Posterior vena cava (tissue), 2 donors: ENCODE measurements at places on chromosomes 12 and 14. TPM values are rescaled to one million over a fixed set of nuclear protein-coding genes. Genes with fewer than 3 reads are reported as not detected.

The AHNAK2 gene
- total RNA-seq = 242 TPM

The RPGRIP1 gene
- total RNA-seq = 0.88 TPM

- peak; percentile 91 for DNase-seq
Observed at GRCh38 chr14:93892923-93893558, 34.1 kb upstream of the FAM181A start.

- no peak for DNase-seq
Observed at GRCh38 chr12:122086641-122087285, 8.2 kb downstream of the MLXIP start.

The FGF23 gene
- total RNA-seq = not detected
